Neural progenitor cell (in vitro differentiated cells): ENCODE measurements at places on chromosomes 5 and 9. TPM values are rescaled to one million over a fixed set of nuclear protein-coding genes. Genes with fewer than 3 reads are reported as not detected.

DNA sequence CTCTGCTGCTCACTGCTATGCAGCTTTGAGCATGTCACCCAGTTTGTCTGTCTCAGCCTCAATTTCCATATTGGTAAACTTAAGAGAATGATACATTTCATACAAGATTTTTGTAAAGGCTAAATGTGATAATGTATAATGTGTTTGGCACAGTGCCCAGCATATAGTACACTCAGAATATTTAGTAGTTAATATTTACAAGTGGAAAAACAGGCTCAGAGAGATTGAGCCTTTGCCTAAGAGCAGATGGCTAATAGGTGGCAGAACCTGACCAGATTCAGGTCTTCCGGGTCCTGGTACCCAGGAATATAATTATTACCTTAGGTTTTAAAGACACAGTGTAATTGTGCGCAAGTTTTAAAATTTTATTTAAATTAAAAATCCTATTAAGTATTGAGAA is 46.8 kb upstream of the KIAA1958 start:
- no peak for DNase-seq

GRCh38 chr9:106486685-106487084 is 376.3 kb upstream of the ZNF462 start:
- DNase-seq = no peak

DNA sequence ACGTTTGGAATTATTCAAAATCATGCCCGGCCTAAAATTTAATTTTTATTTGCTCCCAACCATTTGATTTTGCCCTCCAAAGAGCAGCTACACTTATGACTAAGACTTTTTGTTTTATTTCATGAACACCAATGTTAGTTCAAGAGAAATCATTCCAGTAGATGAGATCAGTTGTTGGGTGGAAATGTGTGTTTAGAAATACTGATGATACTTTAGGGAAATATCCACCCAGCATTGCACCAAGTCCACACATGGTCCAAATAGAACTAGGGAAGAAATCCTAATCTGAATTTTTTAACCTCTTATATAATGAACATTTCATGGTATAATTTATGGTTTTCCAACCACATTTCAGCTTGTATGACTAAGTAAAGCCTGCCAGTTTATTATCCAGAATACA is 28.3 kb upstream of the GOLPH3 start:
- no peak for DNase-seq

Gene ADRB2
- 0.32 and 0.40 TPM in 2 replicates for total RNA-seq

DNA sequence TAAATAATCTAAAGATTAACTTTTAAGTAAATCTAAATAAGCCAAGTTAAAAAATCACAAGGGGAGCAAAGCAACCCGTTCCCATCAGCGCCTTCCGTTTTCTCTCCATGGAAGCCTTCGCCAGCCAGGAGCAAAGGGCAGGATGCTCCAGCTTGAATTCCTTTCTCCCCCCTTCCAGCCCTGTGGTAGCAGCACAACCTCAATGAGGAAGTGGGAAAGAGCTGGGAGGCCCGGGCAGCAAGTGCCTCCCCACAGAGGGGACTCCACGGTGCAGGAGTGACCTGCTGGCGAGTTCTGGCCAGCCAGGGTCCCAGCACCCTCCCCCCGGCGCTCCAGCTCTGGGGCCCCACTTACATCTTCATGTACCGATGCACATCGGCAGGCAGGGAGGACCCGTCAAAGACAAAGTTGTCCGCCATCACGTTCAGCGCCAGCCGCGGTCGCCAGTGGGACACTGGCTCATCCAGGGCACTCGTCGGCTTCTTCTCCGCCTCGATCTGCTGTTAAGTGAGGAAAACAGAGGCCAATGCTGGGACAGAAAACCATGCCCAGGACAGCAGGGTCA is 6.3 kb downstream of the CLPTM1L start:
- no peak for DNase-seq

Gene QSOX2
- 17.1 and 19.6 TPM in 2 replicates for total RNA-seq

DNA sequence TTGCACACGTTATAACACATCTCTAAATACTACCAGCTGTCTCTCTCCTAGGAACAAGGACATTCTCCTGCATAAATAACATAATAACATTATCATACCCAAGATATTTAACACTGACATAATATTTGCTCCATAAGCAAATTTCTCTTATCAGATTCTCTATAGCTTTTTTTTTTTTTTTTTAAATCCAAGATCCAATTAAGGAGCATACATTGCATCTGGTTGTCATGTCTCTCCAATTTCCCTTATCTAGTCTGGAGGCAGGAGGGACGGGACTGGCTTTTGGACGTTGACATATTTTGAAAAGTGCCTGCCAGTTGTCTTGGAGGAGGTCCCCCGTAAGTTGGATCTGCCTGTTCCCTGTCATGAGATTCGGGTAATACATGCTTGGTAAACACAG is 76.6 kb downstream of the RAPGEF1 start:
- DNase-seq = no peak

Gene IFNA21
- total RNA-seq = not detected in 2 replicates

- no peak for DNase-seq
These were observed 13.5 kb upstream of the FREM1 start for GRCh38 chr9:14923701-14924100.
